ENCODE measurements at places on chromosomes 13 and 19.

- DNase-seq, result no peak
Measured at GRCh38 chr13:42539670-42540069, 34.3 kb upstream of the TNFSF11 start.

DNA sequence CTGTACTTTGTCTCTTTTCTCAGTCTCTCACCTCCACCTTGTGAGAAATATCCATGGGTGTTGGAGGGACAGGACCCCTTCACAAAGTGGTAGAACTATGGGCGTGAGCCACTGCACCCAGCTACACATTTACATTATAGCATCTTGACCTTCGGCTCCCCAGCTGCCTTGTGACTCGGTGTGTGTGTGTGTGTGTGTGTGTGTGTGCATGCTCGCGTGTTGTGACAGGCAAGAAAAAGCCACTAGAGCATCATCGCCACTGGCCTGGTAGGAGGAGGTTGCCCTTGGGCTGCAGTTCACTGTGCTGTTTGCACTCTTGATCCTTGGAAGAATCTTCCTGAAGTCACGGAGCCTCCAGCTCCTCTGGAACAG lies 13.7 kb upstream of the ZNF888 start:
- DNase-seq, result no peak

DNA sequence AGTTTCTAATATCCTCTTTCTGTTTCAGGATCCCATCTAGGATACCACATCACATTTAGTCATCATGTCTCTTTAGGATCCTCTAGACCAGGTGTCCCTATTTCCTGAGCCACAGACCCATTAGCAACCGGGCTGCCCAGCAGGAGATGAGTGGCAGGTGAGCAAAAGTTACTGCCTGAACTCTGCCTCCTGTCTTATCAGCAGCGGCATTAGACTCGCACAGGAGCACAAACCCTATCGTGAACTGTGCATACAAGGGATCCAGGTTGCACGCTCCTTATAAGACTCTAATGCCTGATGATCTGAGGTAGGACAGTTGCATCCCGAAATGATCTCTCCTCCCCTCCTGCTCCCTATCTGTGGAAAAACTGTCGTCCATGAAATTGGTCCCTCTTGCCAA lies 7.8 kb upstream of the CEBPG start:
- DNase-seq, result no peak

- DNase-seq, result no peak
Measured at GRCh38 chr19:18438331-18439024, 545 bp upstream of the ISYNA1 start.

- DNase-seq, result no peak
Measured at GRCh38 chr13:74444161-74444571, 310.0 kb upstream of the KLF12 start.

DNA sequence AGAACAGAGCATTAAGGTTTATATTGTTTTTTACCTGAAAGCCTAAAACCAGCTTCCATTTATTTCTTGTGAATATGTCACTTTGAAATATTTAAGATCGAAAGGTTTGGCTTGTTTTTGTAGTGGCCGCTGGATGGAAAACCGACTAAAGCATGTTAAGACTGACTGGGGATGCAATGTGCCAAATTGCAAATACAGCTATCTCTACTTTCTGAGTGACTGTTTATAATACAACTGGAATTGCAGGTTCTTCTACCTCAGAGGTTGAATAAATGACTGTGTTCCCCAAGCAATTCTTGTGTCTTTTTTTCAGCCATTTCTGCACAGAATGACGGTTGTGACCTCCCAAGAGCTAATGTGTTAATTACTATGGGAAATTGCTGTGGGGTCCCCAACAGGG lies 50.0 kb upstream of the TMTC4 start:
- DNase-seq, result no peak

GRCh38 chr13:83549671-83550070 lies 332.6 kb downstream of the SLITRK1 start:
- DNase-seq, result no peak

- DNase-seq, result peak; percentile 10
Measured at GRCh38 chr19:12090807-12091206, 26.3 kb downstream of the ZNF844 start.

GRCh38 chr13:30696278-30697176 lies 38.8 kb upstream of the ALOX5AP start:
- DNase-seq, result no peak

GRCh38 chr13:74860789-74861188 lies 621.2 kb downstream of the TBC1D4 start:
- no peak for DNase-seq

DNA sequence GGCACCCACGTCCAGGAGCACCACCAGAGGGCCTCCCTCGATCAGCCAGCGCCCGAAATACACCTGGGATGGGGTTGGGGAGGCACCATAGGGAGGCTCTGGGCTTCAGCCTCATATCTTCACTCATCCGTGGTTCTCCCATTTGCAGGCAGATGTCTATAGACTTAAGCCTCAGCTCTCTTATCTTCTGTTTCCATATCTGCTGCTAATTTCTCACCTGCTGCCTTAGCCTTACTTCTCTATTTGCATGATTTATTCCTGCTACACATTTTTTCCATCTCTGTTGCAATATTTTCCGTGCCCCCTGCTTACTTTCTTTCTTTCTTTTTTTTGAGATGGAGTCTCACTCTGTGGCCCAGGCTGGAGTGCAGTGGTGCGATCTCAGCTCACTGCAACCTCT lies 5.8 kb downstream of the GYS1 start:
- DNase-seq, result no peak

DNA sequence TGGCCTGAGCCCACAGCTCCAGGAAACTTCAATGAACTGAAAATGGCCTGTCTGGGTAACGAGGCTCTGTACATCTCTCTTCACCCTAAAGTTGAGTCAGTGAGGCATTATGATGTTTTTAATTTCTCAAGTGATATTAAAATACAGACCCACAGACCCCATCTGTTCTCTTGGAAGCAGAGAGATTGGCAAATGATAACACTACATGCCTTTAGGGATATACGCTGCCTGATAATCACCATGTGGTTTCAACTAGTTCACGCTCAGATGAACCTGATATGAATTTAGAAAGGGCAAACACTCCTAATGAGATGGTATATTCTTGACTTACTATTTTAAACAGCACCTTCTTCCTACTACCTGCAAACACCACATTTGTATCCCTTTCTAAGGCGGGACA lies 127.5 kb downstream of the RFC3 start:
- DNase-seq, result no peak

- DNase-seq, result no peak
Measured at GRCh38 chr13:78881054-78881453, 222.1 kb upstream of the OBI1 start.

DNA sequence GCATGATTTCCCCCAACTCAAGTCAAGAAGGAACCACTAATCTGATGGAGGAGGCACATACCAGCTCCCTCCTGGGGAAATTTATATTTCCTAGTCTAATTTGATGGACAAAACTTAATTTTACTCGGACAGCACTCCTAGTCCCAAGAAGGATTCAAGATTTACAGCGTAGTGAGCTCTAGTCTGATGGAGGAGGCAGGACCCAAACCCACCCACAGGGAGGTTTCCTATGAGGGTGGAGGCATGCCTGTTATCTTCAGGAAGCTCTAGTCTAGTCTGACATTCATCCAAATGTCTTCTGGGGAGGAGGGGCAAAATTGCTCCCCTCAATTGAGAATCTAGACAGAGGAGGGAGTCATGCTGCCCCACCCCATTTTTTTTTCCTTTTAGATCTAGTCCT lies 10.4 kb upstream of the BCL3 start:
- DNase-seq, result no peak
